DMS153 (cell line): ENCODE measurements at places on chromosomes 5 and 9.
A peak's percentile ranks its signal among the peaks of the same experiment; 100 is the strongest.

DNA sequence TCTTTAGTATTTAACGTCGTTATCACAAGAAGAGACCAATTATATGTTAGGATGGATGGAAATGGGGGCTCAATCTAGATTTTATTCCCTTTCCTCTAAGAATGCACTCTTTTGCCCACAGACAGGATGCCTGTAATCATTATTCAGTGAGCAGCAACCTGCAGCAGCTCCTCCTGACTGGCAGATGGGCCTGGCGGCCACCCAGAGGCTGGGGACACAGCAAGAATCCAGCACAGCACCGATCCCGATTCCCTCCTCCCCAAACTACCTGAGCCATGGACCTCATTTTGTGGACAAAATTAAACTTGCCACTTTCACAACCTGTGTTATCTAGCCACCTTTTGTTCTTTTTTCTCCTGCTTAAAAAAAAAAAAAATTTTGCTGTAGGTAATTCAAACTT, 101.0 kb downstream of the USP20 start:
- DNase-seq = no peak

DNA sequence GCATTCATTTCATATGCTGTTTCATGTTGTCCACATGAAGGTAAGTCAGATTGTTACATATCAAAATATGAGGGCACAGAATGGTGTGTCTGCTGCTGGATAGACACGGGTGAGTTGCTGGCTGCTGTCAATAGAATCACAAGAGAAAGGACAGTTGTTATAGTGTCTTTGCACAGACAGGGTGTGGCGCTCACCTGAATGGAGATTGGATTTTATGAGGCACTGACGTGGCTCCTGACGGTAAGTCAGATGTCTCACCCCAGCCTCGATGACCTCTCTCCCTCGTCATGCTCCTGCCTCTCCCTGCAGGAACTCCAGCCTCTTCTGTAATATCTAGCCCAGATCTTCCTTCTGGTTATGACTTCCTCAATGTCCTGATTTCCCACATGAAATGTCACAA, 75.4 kb upstream of the SELENOP start:
- peak; percentile 98 for DNase-seq

DNA sequence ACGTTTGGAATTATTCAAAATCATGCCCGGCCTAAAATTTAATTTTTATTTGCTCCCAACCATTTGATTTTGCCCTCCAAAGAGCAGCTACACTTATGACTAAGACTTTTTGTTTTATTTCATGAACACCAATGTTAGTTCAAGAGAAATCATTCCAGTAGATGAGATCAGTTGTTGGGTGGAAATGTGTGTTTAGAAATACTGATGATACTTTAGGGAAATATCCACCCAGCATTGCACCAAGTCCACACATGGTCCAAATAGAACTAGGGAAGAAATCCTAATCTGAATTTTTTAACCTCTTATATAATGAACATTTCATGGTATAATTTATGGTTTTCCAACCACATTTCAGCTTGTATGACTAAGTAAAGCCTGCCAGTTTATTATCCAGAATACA, 28.3 kb upstream of the GOLPH3 start:
- no peak for DNase-seq

GRCh38 chr5:66518753-66519152, 77.4 kb upstream of the MAST4 start:
- no peak for DNase-seq

GRCh38 chr5:172048539-172049101, 42.2 kb upstream of the FBXW11 start:
- DNase-seq = no peak

- no peak for DNase-seq
Measured at GRCh38 chr9:18520416-18521047, 46.6 kb downstream of the ADAMTSL1 start.

DNA sequence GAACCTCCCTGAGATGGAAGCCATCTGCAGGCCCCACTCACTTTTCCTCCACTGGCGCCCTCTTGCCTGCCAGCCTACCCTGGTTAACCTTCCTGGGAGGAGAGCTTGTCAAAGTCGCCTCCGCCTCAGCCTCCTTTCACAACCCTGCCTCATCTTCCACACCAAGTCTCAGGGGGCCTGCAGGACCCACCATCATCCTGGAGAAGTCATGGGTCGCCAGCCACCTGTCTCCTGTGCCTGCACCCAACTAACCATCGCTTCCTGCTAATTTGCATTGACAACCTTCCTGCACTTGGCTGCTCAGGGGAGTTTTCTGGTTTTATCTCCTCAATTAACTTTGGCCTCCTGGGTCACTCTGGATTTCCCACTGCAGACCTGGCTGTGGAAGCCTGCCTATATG, 52.8 kb upstream of the GRHPR start:
- DNase-seq = no peak

DNA sequence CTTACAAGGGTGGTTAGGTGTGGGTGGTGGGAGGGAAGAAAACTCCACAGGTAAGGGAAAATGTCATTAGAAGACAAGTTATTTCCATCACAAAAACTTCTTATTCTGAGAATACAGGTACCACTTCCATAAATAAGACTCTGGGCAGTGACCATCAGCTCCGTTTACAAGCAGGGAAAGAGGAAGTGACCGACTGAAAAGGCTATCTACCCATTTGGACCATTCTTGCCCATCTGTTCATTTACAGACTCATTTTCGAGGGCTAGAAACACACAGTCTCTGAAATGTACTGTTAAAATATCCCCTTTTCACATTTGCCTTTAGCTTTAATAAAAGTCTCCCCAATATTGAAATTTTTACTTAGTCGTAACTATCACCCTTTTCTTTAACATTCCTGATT, 79.5 kb downstream of the TTC39B start:
- DNase-seq = no peak

DNA sequence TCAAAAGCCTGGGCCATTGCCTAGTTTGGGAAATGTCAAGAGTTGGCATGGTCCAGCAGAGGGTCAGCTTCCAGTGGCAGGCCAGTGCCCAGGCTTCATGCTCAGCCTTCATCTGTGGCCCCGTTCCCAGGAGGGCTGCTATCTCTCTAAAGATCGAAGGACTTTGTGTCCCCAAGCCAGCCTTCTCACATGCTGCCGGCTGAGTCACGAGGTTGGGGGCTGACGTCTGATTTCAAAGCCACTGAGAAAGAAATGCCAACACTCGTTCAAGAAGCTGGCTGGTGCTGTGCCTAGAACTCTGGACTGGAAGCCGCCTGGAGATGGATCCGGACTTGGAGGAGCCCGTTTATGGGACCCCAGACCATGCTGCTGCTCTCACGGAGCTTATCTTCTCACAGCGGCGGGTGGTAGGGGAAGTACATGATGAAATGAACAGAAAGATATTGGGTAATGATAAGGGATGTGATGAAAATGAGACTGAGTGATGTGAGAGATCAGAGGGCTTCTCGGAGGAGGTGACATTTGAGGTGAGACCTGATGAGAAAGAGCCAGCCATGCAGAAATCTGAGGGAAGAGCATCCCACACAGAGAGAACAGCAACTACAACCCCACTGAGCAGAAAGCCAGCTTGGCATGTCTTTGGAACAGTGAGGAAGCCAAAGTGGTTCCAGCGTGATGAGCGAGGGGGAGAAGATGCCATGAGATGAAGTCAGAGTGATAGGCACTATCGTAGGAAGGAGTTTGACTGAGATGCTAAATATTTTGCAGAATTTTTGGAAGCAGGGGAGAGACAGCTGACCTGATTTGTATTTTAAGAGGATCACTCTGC, 54.9 kb upstream of the BOD1 start:
- DNase-seq = no peak
